Osteocyte (in vitro differentiated cells): ENCODE measurements at places on chromosomes 13 and 19. TPM values are rescaled to one million over a fixed set of nuclear protein-coding genes. Genes with fewer than 3 reads are reported as not detected.

ICAM1 gene
- 31.8 and 35.5 TPM in 2 replicates for total RNA-seq

CDX2 gene
- total RNA-seq = not detected in 2 replicates

OR10H4 gene
- not detected in 2 replicates for total RNA-seq

ZNF69 gene
- total RNA-seq = 11.9 and 14.2 TPM in 2 replicates

DNA sequence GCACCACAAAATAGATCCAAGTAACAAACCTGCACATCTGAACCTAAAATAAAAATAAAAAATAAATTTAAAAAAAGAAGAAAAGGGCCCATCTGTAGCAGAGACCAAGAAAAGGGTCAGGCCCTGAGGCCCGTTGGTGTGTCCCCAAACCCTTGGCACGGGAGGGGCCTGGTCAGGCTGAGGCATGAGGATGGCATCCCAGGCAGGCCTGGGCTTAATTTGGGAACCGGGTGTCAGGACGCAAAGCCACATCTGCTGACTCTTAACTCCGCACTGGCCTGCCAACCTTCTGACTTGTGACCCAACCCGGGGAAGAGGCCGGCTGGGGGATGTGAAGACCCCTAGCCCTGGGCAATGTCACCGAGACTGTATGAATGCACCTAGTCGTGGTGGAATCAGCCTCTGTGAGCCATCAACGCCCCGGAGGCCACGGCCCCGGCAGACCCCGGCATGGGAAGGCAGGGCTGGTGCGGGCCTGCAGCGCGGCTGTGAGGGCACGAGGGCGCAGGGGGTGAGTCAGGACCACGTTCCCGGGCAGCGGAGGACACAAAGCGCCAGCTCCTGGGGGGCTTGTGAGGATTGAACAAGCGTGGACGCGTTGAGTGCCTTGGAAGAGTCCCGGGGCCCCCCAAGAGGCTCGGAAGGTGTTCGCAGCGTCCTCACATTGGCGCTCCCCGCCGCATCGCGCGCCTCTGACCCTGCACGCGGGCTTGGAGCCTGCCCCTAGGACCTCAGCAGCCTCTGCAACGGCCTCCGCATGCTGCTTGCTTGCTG, 38.2 kb downstream of the ATP12A start:
- no peak for DNase-seq

- no peak for DNase-seq
Measured at GRCh38 chr13:29847501-29847983, 2.9 kb downstream of the UBL3 start.

DNA sequence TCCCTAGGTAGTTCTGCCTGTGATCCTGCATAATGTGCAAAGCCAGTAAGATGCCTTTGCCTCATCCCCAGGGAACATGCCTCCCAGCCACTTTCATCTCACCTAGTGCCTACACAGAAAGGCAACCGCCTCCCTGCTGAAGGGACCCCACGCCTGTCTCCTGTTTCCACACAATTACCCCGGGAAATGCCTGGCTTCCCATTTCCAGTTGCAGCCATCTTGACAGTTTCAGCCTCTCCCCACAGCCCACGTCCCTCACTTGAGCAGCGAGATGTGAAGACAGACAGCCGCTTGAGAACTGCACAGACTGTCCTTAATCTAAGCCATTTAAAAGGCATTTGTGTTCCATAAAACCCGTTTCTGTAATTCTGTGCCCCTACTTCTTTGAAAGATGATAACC, 4.7 kb upstream of the UQCRFS1 start:
- no peak for DNase-seq

GRCh38 chr13:110361365-110361911, 54.4 kb downstream of the COL4A2 start:
- peak; percentile 95 for DNase-seq

DNA sequence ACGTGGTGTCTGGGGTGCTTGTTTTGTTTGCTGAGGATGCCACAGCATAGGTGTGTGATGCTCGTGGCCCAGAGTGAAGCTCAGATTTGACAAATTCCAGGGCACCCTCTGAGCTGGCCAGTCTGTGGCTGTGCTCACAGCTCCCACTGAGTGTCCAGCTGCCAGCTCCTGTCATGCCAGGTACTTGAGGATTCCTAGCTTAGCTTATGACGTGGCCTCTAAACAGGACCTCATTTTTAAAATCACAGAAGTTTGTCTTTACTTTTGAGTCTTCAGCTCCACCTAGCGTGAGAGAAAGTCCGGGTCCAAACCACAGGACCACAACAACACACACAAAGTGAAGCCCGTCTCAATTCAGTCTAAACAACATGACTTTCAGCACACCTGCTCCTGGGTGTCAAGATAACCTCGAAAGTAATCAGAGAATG, 117.3 kb downstream of the RAB20 start:
- DNase-seq = no peak
